ENCODE measurements at places on chromosomes 11 and 22.

DNA sequence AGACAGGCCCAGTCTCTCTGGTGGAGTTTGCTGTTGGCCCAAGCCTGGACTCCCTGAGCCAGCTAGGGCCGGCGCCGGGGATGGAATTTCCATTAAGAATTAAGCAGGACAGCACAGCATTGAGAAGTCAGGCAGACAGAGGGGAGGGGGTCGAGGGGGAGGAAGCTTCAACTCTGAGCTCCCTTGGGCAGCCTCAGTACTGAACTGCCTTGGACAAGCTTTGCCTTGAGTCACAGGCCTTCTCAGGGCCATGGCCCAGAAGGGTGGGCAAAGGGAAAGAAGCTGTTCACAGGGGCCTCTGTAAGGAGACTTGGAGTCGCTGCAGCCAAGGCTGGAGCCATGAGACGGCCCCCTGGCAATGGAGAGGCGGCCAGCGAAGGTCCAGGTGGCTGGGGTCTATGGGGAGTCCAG lies 2.6 kb upstream of the INSC start:
- DNase-seq = no peak

DNA sequence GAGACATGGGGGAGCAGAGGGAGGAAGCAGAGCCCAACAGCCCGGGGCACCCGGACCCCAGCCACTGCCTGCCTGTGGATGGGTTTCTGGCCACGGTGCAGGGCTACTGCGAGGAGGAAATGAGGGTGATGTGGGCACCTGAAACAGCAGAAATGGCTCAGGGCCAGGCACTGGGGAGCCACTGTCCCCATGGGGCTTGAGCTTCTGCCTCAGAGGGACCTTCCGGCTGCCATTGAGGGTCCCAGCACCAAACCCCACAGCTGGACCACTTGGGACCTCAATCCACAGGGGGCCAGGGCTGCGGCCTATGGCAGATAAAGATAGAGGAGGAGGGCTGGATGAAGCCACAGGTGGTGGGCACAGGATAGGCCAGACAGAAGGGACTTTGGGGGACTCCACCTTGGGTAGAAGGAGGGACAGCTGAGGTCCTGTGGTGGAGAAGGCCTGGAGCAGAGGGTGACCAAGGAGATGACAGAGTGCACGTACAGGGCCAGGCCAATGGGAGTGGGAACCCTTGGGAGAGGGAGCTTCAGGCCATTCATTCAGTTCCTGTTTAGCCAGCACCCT lies 48.3 kb downstream of the NFAM1 start:
- DNase-seq = no peak

DNA sequence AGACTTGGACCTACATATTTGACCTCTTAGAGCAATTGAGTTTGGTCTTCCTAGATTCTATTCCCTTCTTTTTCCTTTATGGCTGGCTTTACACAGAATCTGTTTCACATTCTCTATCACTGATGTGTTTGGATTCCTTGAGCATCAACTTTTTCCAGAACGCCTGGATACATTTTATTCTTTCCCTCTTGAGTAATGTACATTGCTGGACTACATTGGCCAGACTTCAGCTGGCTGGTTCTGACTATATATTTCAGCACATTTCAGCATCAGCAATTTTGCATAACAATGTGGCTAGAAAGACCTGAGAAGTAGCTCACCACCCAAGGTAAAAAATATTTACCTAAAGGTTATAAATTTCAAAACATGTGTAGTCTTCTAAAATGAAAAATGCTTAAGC lies 2198.2 kb upstream of the RAG2 start:
- DNase-seq = no peak

DNA sequence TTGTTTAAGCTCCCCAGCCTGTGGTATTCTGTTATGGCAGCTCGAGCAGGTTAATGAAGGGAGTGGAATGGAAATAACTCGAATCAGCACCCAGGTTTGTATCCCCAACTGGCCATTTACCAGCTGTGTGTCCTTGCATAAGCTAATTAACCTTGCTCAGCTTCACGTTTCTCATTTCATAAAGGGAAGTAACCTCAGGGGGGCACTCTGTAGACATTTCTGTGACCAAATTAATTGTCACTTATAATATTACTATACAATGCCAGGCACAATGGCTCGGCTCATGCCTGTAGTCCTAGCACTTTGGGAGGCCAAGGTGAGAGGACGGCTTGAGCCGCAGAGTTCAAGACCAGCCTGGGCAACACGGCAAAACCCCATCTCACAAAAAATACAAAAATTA lies 13.8 kb downstream of the ADA2 start:
- DNase-seq = peak; percentile 61

DNA sequence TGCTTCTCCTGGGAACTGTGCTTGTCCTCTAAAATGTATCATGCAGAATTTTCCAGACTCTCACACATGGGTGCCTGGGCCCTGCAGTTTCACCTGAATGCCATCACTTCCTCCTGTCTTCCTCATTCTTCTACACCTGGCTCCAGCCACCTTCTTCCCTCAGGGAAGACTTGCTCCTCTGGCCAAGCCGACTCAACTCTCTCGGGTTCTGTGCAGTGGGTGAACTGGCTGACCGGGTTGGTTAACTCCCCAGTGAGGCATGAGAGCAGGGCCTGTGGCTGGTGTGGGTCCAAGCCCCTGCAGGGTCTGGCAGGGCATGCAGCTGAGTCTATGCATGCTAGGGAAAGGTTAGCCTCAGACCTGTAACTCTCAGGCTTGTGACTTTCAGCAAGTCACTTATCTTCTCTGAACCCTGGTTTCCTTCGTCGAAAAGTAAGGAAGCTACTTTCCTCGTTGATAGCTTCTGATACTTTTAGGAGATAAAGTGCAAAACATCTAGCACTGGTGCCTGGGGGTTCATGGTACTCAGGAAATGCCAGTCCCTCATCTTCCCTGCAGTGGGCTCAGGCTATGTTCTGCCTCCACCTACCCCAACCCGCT lies 11.9 kb downstream of the CD82 start:
- DNase-seq = no peak

DNA sequence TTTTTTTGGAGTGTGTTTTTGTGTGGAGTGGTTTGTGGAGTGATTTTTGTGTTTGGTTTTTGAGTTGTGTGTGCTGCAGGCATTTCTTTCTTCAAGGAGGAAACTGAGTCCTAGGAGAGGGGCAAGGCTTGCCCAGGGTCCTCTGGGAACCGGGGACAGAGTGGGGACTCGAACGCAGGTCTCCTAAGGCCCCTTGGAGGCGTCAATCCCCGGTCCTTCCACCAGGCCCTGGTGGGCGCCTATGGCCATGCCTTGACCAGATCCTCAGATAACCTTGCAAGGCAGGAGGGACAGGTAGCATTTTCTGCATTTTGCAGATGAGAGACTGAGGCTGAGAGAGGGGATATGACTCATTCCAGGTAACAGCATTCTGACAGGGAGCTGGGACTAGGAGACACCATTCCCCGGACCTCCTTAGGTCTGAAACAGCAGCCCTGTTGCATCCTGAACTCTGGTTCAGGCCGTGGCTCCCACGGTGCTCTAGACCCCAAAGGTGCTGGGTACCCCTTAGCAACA lies 39.1 kb downstream of the MYO7A start:
- no peak for DNase-seq

GRCh38 chr11:47904808-47905207 lies 56.7 kb upstream of the NUP160 start:
- no peak for DNase-seq

DNA sequence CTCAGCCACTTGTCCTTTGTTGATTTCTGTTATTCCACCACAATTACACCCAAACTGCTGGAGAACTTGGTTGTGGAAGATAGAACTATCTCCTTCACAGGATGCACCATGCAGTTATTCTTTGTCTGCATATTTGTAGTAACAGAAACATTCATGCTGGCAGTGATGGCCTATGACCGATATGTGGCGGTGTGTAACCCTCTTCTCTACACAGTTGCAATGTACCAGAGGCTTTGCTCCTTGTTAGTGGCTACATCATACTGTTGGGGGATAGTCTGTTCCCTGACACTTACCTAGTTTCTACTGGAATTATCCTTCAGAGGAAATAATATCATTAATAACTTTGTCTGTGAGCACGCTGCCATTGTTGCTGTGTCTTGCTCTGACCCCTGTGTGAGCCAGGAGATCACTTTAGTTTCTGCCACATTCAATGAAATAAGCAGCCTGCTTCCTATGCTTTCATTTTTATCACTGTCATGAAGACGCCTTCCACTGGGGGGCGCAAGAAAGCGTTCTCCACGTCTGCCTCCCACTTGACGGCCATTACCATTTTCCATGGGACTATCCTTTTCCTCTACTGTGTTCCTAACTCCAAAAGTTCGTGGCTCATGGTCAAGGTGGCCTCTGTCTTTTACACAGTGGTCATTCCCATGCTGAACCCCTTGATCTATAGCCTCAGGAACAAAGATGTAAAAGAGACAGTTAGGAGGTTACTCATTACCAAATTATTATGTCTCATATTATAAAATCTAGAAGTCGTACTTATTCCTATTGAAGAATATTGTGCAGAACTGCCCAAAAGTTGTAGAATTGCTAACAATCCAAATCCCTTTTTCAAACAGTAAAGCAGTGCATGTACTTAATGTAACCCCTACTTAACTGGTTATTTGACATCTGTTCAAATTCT lies 53.2 kb downstream of the OR4C6 start:
- no peak for DNase-seq

DNA sequence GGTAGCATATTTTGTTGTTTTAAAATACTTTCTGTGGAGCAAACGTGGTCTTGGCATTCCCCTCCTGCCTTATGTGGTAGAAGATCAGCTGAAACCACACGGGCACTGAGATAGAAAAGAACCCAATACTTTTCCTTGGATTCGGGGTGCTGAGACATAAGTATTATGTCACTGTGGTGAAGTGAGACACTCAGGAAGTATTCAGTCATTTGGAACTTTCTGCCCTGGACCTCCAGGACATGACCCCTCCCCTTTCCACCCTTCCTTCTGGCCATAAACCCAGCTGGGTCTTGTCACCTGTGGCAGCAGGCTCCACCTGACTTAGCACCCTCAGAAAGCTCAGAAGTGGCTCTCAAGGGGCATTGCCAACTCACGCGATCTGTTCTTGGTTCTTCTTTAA lies 123.4 kb downstream of the SWAP70 start:
- no peak for DNase-seq

- no peak for DNase-seq
Observed at GRCh38 chr22:36027579-36027934, 1.1 kb downstream of the RBFOX2 start.

GRCh38 chr11:96390488-96390792 lies 627 bp downstream of the JRKL start:
- no peak for DNase-seq

DNA sequence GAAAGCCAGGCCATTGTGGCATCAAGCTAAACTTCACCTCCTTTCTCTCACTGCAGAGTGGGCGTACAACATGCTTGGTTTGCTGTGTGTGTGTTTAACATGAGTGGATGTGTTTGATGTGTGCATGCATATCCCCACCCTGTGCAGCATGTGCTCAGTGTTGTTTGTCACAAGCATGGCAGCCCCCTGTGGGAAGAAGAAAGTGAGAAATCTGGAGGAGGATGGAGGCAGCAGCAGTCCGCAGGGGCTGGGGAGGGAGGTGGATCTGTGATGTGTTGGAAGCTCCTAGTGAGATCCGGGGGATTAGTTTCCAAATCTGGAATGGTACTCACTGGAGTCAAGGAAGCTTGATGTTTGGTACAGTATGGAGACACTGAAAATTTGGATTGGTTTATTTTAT lies 24.1 kb upstream of the CCDC134 start:
- DNase-seq = no peak

- DNase-seq = no peak
Observed at GRCh38 chr22:27146866-27147633, 489.7 kb downstream of the MIAT start.

DNA sequence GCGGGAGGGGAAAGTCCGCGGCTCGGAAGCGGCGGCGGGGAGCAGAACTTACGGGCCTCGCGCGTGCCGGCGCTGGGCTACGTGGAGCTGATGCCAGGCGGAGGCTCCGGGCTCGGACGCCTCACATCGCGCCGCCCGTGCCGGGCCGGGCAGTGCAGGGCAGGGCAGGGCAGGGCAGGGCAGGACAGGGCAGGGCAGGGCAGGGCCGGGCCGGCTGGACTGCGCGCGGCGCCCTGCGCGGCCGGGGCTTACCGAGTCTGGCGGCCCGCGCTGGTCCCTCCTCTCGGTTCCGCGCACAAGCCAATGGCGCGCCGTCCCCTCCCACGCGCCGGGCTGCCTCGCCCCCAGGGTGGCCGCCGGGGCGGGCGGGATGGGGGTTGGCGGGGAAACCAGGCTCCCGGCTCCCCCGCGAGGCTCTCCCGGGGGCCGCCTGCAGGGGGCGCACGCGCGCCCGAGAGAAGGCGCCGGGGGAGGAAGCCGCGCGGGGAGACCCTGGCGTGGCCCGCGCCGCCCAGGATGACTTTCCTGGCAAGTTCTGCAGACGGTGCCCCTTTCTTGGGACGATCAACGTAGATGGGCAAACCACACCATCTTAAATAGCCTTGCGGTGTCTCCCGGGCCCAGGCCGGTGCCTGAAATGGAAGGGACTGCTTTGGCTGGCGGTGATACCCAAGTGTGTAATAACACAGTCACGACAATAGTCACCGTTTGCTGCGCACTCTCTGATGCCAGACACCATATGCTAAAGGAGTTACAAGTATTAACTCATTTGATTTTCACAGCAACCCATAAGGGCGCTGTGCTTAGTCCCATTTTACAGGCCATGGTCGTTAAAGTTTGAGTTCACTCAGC lies at the start of gene TP53I11:
TP53I11 (minus strand) TSS at position 259 of the 852 bp plus-strand sequence. CDS start 12,548 bp downstream, outside the sequence.
- DNase-seq = peak; percentile 80

- no peak for DNase-seq
Observed at GRCh38 chr11:69393178-69393832, 88.2 kb upstream of the LINC01488 start.

- no peak for DNase-seq
Observed at GRCh38 chr22:25509374-25509791, 55.1 kb upstream of the GRK3 start.

GRCh38 chr11:60056349-60056969 lies at the start of gene MS4A3:
TSS of gene MS4A3 (plus strand) at chr11:60056665. CDS start at chr11:60061161, 4,496 bp downstream.
- no peak for DNase-seq

DNA sequence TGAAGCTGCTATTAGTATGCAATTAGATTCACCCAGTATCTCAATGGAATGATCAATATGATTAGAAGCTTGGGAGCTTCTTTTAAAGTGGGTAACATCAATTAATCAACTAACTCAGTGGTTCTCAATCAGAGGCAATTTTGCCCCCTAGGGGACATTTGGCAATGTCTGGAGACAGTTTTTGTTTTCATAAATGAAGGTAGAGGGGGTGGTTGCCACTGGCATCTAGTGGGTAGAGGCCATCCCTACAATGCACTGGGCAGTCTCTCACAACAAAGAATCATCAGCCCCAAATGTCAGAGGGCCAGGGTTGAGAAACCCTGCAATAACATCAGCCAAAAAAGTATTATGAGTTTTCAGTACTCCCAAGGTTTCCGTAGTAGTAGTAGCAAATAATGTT lies 5.9 kb upstream of the AMOTL1 start:
- DNase-seq = no peak

- no peak for DNase-seq
Observed at GRCh38 chr11:61810671-61811175, 6.1 kb downstream of the FADS1 start.

- no peak for DNase-seq
Observed at GRCh38 chr11:133476570-133477250, 55.6 kb downstream of the OPCML start.

DNA sequence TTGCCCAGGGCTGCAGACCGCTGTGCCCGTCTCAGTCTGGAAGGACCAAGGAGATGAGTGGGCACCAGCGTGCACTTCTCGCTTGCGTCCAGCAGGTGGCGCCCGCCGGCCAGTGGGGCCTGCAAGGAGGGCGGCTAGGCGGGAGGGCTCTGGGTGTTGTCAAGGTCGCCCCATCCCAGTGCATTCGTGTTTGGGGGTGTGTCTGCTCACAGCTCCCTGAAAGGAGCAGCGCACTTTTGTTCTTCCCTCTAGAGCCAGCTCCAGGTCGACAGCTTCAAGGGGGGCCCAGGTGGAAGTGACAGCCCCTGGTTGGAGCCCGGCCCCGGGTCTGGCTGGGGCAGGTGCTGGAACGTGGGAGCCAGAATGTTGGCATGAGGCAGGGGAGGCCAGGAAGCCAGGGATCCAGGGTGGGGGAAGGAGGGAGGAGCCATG lies 23.4 kb upstream of the MPPED1 start:
- peak; percentile 56 for DNase-seq
